Renal cortical epithelial cell (primary cell): ENCODE measurements at places on chromosomes 3 and 15.

- no peak for DNase-seq
Measured at GRCh38 chr3:126354776-126355175, 2.4 kb downstream of the KLF15 start.

- DNase-seq, result peak; percentile 29
Measured at GRCh38 chr3:119588112-119588511, 8.8 kb downstream of the ADPRH start.

- DNase-seq, result no peak
Measured at GRCh38 chr3:4581498-4581897, 88.3 kb downstream of the ITPR1 start.

DNA sequence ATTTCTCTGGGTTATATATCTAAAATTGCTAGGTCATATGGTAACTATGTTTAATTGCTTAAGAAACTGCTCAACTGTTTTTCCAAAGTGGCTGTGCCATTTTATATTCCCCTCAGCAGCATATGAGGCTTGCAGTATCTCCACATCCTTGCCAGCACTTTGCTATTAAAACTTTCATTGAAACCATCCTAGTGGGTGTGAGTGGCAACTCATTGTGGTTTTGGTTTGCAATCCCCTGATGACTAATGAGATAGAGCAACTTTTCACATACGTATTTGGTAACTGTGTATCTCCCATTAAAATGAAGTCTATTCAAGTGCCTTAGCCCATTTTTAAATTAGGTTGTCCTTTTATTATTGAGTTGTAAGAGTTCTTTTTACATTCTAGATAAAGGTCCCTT is 17.3 kb downstream of the KPNA1 start:
- peak; percentile 95 for DNase-seq

GRCh38 chr3:112087746-112088145 is 1.6 kb downstream of the C3orf52 start:
- DNase-seq, result no peak

DNA sequence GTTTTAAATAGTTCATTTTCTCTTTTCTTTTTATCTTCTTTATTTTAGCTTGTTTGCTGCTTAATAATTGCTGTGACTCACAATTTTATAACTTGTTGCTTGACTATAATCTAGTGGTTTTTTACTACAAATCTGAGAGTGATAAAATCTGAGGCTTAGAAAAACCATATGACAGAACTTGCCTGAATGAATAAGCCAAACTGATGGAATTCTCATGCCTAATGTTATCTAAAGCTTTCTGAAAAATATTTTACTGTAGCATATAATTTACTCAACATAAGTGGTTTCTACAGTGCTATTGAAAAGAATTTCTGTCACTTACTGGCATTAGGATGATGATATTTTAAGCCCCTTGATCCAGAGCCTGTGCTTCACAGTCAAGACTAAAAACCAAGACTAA is 175.1 kb downstream of the VGLL3 start:
- no peak for DNase-seq

DNA sequence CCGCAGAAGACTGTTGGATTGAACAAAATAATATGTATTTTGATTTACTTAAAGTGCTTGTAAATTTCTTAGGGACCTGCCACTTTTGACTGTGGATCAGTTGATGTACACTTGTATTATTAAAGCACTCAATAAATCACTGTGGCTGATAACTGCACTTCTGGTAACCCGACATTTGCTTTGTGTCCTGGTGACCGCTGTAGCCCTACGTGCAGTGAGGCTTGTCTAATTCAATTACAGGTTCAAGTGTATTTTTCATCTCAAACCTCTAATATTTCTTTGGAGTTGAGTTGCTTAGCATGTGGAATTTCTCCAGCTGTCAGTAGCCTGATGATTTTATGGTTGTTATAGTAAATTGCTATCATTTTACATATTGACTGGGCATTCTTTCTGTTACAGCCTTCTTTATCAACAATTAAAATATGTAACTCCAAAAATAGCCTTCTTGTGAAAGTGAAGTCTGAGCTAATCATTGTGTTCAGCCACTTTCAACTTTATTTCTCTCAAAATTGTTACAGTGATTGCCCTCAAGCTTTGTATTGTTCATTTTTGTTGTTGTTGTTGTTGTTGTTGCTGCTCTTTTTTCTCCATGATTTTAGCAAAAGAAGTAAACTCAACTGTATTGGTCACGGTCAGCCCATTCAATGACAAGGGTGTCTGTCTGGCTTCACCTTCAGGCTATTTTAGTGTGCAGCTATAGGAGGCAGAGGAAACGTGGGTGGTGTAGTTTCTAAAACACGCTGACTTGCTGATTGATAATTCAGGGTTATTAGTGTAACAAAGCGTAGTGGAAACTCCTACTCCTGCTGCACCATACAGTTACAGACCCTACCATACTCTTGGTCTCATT is 215.1 kb upstream of the UBE2E1 start:
- no peak for DNase-seq

- DNase-seq, result peak; percentile 81
Measured at GRCh38 chr15:89125088-89125826, 37.0 kb downstream of the ABHD2 start.

GRCh38 chr3:86257955-86258641 is 732.9 kb downstream of the VGLL3 start:
- DNase-seq, result no peak

DNA sequence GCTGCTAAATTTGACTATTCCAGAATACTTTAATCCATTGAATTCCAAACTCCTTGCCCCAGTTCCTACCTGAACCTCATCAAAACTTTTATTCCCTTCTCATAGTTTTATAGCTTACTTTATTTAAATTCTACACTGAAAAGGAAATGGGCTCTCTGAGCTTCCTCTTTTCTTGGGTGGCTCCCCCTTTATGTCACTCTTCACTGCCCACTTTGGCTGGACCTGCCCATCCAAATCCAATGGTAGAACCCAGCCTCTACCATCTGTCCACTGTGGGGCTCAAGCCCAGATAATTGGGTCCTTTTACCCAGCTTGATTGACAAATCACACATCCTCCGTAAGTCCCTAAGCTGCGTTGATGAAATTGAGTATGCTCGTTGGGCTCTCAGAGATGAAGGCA is 216.5 kb downstream of the BBX start:
- no peak for DNase-seq

DNA sequence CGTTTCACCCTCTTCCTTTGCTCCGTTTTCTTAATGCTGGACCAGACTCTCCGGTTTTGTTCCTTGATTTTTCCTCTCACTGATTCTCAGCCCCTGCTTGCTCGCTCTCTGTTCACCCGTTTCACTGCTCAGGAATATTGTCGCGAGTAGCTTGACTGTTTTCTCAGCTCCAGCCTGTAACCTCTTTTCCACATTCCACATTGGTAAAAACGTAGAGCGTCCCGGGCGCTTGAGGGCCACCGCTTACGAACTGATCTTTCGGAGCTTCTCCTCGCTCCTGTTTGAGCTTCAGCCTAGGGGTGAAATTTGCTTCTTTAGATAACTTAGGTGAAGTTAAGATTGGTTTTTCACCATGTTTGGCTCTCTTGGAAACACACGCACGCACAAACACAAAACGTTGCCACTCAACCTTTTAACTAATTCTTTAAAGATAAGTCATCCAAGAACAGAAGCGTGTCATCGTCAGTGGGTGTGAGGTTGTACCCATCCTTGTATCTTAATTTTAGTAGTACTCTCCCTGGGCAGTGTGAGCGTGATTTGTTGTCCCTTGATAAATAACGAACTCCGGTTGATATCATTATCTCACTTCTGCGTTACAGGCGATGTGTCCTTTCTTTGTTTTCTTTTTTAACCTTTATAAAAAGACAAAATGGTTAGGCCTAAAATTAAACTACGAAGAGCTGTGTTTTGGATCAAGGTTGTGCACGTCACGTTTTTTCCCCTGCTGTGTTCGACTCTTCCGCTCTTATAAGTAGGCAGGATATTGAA is 1.0 kb downstream of the PAK2 start:
- DNase-seq, result peak; percentile 66

DNA sequence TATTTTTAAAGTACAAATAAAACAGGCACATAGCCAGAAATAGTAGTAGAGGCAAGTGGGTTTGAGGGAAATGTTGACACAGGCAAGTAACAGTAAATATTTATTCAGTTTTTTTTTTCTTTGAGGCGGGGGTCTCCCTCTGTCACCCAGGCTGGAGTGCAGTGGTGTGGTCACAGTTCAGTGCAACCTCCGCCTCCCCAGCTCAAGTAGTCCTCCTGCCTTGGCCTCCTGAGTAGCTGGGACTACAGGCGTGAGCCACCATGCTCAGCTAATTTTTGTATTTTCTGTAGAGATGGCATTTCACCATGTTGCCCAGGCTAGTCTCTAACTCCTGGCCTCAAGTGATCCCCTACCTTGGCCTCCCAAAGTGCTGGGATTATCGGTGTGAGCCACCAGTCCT is 43.5 kb downstream of the PHLDB2 start:
- no peak for DNase-seq

DNA sequence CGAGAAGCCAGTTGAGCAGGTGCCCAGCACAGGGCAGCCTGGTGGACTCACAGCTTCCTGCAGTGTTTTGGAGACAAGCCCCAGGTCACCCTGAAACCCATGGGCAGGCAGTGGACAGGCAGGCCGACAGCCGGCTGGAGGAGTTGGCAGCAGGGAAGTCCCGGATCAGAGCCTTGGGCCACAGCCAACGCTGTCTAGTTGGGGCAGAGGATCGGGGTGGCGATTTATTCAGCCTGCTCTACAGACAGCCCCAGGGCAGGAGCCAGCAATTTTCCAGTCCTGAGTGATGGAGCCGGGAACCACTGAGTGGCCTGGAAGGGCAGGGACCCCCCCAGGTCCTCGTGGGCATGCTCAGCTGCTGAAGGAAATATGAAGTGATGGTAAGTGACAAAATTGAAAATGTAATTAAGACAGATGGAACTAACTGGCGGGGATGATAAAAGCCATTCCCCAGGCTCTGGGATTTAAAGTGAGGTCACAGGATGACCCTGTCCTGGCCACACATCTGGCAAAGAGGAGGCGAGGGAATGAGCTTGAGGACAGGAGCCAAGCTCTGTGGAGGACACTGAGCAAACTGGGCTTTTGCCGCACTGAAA is 34.4 kb upstream of the TBC1D21 start:
- DNase-seq, result no peak

DNA sequence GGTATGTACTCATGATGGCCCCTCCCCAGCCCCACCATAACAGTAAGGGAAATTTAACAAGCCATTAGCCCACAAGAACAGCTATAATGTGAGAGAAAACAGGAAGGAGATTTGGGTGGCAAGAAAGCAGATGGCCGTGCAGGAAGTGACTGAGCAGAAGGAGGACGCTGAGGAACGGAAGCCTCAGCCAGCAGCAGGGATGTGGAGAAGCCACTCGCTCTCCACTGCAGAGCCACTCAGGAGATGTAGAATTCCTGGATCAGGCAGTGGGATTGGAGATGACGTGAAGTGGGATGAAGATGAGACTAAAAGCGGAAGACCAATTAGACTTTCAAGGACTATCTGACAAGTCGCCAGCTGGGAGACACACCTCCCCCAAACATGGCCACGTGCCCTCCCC is 31.2 kb downstream of the PRR23E start:
- DNase-seq, result no peak

- no peak for DNase-seq
Measured at GRCh38 chr3:144270100-144270499, 298.5 kb downstream of the DIPK2A start.

GRCh38 chr3:36212251-36212650 is 168.1 kb upstream of the STAC start:
- peak; percentile 31 for DNase-seq

DNA sequence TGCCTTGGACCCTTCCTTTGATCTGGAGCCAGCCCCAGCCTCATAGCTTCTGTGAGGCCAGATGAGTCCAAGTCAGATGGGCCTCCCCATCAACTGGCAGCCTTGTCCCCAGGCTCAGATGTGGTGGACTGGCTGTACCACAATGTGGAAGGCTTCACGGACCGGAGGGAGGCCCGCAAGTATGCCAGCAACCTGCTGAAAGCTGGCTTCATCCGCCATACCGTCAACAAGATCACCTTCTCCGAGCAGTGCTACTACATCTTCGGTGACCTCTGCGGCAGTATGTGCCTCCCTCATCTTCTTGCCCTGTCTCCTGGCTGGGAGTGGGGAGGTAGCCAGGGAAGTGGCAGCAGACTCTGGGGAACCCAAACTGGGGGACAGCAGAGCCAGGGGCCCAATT is 6.9 kb upstream of the AP2M1 start:
- DNase-seq, result no peak

- DNase-seq, result no peak
Measured at GRCh38 chr15:93070132-93070531, 18.9 kb downstream of the RGMA start.

GRCh38 chr3:191424881-191425280 is 36.1 kb upstream of the PYDC2 start:
- DNase-seq, result no peak

GRCh38 chr3:184773283-184774186 is 38.4 kb upstream of the VPS8 start:
- DNase-seq, result no peak

DNA sequence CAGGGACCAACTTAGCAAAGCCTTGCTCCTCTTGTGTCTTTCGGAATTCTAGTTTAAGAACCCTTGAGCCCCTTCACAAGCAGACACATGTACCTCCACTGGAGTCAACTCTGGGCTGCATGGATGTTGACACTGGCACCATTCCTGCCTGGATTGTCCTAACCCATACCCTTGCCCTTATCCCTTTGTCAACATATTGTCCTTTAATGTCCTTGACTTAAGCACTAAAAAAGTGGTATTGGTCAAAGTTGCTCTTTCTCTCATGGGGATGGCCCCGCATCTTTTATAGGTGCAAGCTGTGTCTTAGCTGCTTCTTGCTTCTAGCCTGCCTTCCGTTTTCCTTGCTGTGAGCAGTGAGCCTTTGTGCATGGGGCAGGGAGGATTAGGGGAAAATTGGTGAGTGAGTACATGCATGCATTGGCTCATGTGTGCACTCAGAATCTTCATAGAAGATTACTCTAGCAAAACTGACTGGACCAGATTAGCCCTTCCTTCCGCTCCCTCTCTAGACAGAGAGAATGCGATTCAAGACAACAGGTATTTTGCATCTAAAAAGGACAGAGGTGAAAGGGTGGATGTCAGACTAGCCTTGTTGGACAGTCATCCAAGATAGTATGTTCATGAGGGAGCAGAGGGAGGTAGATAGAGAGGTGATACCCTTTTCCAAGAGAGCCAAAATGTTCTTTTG is 42.4 kb downstream of the TGFBR2 start:
- no peak for DNase-seq

DNA sequence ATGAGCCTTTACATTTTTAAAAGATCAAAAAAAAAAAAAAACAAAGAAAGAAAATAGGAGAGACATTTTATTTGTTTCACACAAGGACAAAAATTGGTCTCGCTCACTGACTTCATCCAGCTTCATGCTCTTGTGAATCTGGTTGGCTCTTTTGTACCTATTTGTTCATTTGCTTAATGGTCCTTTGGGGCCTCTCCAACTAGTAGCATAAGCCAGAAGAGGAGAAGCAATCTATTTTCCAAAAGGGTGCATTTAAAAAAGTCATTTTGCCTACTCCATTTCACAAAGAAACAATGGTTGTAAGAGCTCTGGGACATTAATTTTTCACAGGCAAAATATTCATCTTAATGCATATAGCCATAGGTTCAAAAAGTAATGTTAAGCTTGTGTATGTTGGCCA is 168.3 kb upstream of the ADAMTS9 start:
- no peak for DNase-seq

- DNase-seq, result no peak
Measured at GRCh38 chr15:95261546-95261945, 1030.2 kb downstream of the MCTP2 start.
